ENCODE measurements at places on chromosomes 12 and 14.

- DNase-seq: peak; percentile 14
Observed at GRCh38 chr12:47110718-47111391, 31.1 kb upstream of the AMIGO2 start.

- DNase-seq: no peak
Observed at GRCh38 chr12:131260954-131261353, 307.2 kb downstream of the ADGRD1 start.

GRCh38 chr12:124403273-124403672, 108.4 kb downstream of the RFLNA start:
- no peak for DNase-seq

DNA sequence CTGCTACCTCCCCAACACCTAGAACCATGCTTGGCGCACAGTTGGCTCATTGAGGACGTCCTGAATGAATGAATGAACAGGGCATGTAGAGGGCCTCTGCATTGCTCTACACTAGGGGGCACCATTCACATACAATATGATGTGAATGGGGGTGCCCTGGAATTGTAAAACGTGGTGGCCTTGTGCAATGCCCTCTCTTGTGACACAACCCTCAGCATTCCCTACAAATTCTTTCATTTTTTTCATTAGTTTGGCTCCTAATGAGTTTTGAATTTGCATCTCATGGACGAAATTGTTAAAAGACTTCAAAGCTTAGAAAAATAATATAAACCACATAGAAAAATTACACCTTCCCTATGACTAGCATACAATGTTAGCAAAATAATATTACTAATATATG, 2.3 kb upstream of the DIO2 start:
- no peak for DNase-seq

DNA sequence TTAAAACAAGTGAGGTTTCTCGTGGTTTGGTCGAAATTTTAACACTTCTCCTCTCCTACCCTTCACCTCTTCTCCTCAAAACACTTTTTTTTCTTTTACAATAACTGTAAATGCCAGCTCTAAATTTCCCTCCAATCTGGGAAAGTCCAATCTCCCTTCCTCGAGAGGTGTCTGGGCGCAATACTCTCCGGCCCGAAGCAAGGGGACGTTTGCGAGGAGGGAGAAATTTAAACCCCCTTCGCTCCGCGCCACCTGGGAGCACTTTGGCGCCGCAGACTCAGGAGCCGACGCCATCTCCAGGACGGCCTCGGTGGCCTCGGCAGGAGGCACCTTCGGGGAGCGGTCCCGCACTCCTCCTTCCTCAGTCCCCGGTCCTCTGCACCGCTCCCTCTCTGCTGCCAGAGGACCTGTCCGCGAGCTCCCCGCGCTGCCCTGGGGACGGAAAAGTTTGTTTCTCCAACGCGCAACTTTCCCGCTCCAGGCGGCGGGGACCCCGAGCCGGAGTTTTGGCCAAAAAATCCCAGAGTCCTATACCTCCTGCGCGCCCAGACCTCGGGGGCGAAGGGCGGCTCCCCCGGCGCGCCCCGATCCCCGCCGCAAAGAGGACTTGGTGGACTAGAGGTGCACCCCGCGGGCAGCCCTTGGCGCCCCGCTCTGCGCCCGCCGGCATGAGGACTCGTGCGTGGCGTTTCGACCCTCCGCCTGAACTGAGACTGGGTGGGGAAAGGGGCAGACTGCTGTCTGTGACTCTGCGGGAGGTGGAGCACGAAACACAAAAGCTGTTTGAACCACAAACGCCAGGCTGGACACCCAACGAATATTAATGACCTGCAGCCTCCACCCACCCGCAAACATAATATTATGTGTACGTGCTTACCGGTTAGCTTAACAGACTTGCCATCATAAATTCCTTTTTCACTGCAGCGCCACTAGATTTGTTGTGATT, 95.2 kb upstream of the HMGA2 start:
- DNase-seq: no peak

DNA sequence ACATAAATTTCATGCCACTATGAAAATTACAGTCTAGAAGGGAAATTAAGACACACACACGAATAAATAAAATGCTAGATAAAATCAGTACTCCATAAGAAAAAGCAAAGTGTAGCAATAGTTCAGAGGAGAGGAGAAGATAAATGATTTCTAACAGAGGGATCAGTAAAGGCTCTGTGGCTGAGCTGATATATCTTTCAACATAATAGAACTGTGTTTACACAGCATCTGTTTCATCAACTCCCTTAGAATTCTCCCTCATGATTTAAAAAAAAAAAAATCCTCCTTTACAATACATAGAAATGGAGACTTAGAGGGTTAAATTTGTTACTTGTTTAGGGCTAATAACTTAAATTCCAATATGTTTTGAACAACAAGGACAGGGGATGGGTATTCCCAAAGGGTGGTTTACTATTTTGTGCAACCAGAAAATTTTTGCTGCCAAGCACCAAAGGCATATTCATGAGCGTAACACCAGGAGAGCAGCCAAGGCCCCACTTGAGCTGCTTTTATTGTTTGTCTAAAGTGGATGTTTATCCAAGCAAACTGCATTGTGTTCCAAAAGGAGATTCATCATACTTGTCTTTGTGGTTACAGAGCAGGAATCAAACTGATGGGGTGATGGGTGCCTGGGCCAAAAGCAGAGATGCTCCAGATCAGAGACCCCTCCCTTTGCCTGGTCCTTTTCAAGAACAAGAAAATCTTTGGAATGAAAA, 162.7 kb downstream of the BMP4 start:
- DNase-seq: no peak

DNA sequence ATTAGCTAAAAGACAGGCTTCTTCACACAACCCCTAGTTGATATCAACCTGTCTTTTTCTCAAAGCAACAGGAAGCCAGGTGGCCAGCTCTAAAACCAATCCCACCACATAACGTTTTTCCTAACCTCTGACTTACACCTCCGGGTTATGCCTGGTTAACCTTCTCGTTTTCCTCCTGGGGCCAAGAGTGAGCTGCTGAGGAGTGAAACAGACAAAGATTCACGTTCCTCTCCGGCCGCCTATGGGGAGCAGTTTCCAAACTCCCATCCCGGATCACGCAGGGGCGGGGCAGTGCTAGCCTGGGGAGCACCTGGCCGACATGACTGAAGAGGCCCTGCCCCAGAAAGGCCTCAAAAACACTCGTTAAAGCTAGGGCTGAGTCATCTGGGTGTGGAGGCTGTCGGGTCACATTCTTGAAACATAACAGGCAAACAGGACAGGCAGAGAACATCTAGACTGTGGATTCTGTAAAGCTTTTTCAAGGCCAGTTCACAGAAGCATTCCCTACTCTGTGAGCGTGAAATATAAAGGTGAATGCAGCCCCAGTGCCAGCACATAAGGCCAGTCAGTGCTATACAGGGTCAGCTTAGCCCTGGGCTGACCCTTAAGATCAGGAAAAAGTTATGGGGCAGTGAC, 25.9 kb upstream of the LGALS3 start:
- DNase-seq: peak; percentile 91

- DNase-seq: no peak
Observed at GRCh38 chr14:69693145-69693544, 73.8 kb upstream of the SRSF5 start.

DNA sequence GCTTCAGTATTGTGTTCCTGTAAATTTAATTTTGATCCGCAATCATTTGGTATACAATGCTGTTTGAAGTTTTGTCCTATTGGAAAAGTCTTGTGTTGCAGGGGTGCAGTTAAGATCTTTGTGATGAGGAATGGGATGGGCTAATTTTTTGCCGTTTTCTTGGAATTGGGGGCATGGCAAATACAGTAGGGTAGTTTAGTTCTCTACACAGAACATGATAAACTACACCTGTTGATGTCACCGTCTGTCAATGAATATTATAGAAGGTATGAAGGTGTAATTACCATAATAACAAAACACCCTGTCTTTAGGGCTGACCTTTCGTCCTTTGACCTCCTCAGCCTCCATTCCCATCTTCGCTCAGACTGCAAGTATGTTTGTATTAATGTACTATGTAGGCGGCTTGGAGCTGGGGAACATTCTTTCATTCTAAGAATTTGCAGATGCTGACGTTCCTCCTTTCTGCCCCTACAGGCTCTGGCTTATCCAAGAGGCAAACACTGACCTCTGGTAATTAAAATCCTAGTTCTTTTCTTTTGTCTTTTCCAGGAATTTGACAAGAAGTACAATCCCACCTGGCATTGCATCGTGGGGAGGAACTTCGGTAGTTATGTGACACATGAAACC, 1.7 kb downstream of the DYNLL1 start:
- no peak for DNase-seq

DNA sequence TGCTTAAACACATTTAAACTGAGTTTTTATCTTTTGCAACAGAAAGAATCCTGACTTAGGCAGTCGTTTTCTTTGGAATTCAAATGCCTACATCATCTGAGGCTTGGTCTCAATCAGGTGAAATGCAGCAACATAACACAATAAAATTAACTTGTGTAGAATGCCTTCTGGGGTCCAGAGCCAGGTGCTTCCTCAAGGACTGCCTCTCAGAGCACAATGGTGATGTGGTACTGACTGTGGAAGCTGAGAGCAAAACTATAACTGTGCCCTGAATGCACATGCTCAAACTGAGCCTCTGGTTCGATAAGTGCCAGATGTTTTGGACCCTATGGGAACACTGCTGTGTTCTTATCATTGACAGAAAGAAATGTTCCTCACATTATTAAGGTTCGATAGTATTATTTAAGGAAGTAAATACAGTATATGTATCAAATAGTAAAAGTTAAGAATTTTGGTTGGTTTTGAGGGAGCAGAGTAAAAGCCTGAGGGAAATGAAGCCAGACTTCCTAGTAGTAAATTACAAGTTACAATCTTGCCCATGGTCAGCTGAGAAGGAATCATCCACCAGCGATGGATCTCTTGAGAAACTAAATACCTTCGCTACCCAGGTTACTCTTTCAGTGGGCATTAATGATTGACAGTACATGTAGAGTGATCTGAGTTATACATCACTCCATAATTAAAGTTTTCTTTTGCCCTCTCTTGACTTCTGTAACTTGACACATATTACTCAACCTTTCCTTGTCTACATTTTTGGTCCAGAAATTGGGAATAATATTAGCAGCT, 122.9 kb upstream of the ATP2B1 start:
- DNase-seq: no peak

GRCh38 chr14:92998946-92999345, 76.0 kb downstream of the CHGA start:
- no peak for DNase-seq

- DNase-seq: no peak
Observed at GRCh38 chr12:103848917-103849491, 8.0 kb upstream of the NT5DC3 start.

- no peak for DNase-seq
Observed at GRCh38 chr14:95460647-95461478, 55.6 kb downstream of the SYNE3 start.

DNA sequence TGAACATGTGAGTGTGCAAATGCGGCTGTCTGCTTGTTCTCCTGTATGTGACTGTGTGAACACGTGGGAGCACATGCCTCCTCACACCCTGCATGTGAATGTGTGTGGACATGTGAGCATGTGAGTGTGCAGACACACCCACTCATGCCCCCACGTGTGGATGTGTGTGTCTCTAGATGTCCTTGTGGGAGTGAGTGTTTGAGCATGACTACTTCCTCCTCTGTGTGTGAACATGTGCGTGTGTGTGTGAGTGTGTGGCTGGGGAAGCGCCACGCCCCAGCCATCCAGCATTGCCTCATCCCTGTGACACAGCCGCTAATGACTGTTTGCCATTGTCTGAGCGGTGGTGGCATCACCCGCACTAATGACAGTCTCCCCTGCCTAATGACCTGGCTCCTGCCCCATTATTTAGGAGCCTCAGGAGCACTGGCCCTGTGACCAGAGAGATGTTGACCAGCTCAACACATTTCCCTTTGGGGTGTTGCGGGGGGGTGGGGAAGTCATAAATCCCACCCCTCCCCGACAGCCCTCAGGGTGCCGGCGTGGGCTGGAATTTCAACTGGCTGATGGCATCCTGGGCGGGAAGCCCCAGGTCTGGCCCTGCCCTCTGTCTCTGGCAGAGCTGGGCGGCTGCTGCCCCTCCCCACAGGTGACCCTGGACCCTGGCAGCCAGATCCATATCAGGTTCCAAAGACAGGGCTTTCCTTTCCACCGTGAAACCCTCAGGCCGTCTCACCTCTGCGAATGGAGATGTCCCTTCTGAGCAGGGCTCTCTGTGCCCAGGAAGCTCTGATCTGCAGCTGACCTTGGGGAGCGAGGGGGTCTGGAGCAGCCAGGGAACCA, 11.5 kb upstream of the KRT80 start:
- DNase-seq: peak; percentile 22

DNA sequence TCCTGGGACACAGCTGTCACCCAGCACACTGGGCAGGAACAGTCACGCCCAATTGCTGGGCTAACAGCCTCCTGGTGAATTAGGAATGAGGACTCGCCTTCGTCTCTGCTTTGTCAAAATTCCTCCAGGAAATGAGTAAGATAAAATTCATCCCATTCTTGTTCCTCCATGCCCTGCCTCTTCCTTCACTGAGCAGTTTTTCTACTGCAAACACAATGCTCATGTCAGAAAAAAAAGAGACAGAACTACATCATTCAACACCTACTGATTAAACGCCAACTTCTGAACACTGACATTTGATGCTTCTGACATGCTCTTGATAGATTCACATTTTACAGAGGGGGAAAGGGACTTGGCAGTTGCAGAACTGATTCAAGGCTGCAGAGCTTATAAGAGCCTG, 37.5 kb upstream of the DTX1 start:
- DNase-seq: no peak

Measured in CD4-positive, alpha-beta T cell treated with Interleukin-4 for 4 hours (primary cell).